ENCODE measurements at places on chromosomes 4 and X. TPM values are rescaled to one million over a fixed set of nuclear protein-coding genes. Genes with fewer than 3 reads are reported as not detected.

DNA sequence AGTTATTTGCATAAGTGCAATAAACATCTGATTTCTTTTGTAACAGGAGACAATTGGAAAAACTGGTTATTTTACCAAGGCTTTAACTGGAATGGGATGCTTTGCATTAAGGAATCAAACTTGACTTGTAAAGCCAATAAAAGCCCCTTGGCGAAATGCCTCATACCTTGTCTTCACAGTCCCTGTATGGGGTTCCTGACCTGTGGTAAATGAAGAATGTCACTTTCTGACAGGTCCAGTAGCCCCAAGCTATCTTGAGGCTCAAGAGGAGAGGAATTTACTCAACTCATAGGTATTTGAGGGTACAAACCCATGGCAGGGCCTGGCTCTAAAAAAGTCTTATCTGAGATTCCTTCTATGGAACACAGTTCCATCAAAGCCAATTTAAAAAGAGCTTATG, 78.0 kb downstream of the ACOX3 start:
- H3K4me3 ChIP-seq: no peak overlapping the region
- no peaks in the 10 kb centered on the region for H3K36me3 ChIP-seq
- no peak for DNase-seq
- no peak overlapping the region for H3K27ac ChIP-seq
- no peaks in the 10 kb centered on the region for H3K27me3 ChIP-seq

DNA sequence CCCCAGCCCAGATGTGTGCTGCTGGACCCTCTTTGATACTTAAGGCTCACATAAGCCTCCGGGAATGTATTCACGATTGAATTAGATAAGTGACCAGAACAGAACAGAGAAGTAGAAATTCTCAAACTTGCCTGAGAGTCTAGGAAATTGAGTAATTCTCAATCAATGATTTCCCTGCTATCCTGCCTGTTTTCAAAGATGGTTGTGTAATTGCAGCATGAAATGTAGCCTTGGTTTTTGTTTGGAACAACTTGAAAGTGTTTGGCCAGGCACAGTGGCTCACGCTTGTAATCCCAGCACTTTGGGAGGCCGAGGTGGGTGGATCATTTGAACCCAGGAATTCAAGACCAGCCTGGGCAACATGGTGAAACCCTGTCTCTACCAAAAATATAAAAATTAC, 41.2 kb downstream of the TNIP2 start:
- H3K36me3 ChIP-seq: peaks cover 53% of the 10 kb centered on the region
- H3K27me3 ChIP-seq: no peaks in the 10 kb centered on the region
- no peak for DNase-seq
- peaks cover 11% of the 10 kb centered on the region for H3K4me1 ChIP-seq

- no peak overlapping the region for H3K27ac ChIP-seq
- H3K4me3 ChIP-seq: no peak overlapping the region
- no peak for DNase-seq
- H3K4me1 ChIP-seq: no peaks in the 10 kb centered on the region
- H3K36me3 ChIP-seq: no peaks in the 10 kb centered on the region
Observed at GRCh38 chr4:15902746-15903145, 35.8 kb downstream of the FGFBP1 start.

- no peak for DNase-seq
- no peak overlapping the region for H3K27ac ChIP-seq
- H3K27me3 ChIP-seq: no peaks in the 10 kb centered on the region
- H3K4me1 ChIP-seq: peaks cover 18% of the 10 kb centered on the region
- H3K36me3 ChIP-seq: no peaks in the 10 kb centered on the region
- no peak overlapping the region for H3K4me3 ChIP-seq
Observed at GRCh38 chr4:122908223-122908622, 14.2 kb downstream of the NUDT6 start.

DNA sequence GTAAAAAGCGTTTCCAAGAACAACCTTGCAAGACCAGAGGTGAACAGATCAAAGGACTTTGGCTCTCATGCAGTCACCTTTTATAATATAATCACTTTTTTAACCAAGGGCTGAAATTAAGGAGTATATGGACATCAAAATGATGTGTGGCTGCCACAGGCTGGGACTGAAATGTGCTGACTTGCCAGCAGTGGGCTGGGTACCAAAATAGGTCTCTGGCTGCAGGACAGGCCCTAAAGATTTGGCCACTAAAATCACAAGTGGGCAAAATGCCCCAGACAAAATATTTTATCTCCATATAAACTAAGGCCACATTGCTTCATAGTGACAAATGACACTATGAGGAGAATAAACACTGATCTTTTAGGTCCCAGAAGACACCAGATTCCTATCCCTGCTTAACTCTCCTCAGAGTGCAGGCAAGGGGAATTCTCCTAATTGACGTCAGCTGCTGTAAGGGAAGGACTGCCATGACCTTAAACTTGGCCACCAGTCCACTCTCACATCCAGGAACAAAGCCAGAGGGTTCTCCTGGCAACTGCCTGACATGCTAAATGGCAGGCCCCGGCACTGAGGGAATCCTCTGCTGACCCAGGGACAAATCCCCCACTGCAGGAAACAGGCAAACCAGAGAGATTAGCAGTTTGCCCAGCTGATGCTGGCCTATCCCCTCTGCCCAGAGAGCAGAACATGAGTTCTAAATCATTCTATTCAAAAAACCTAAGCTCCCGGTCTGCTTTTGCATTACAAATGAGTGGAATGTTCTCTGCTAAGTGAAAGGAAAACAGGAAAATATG, 155.8 kb downstream of the PPP3CA start:
- DNase-seq: no peak
- H3K36me3 ChIP-seq: no peaks in the 10 kb centered on the region
- no peak overlapping the region for H3K4me3 ChIP-seq
- H3K27ac ChIP-seq: peak overlapping the region; percentile 11
- peaks cover 45% of the 10 kb centered on the region for H3K4me1 ChIP-seq

- no peaks in the 10 kb centered on the region for H3K4me1 ChIP-seq
- no peaks in the 10 kb centered on the region for H3K36me3 ChIP-seq
- no peaks in the 10 kb centered on the region for H3K27me3 ChIP-seq
- no peak overlapping the region for H3K27ac ChIP-seq
Observed at GRCh38 chr4:75470738-75471137, 43.5 kb downstream of the RCHY1 start.

Gene MTMR8
- total RNA-seq: 0.14 TPM

- H3K27ac ChIP-seq: no peak overlapping the region
- no peaks in the 10 kb centered on the region for H3K27me3 ChIP-seq
- H3K4me3 ChIP-seq: no peak overlapping the region
- no peaks in the 10 kb centered on the region for H3K36me3 ChIP-seq
Observed at GRCh38 chr4:105520819-105521790, 31.3 kb upstream of the ARHGEF38 start.

GRCh38 chr4:88297212-88297516, 12.8 kb upstream of the PPM1K start:
- no peak for DNase-seq
- no peak overlapping the region for H3K4me3 ChIP-seq
- no peaks in the 10 kb centered on the region for H3K36me3 ChIP-seq
- H3K27ac ChIP-seq: no peak overlapping the region
- H3K27me3 ChIP-seq: peaks cover 18% of the 10 kb centered on the region

Gene CT45A3
- total RNA-seq: not detected

DNA sequence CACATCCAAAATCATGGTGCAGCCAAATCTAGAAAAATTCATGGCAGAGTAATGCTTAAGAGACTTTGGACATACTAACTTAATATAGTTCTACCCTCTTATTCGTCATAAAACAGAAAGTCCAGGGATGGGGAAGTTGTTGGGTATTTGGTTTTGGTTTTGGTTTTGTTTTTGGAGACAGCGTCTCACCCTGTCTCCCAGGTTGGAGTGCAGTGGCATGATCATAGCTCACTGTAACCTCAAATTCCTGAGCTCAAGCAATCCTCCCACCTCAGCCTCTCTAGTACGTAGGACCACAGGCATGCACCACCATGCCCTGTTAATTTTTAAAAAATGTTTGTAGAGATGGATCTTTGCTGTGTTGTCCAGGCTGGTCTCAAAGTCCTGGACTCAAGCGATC, 271.8 kb upstream of the TENM3 start:
- no peak for DNase-seq
- H3K36me3 ChIP-seq: no peaks in the 10 kb centered on the region

- no peaks in the 10 kb centered on the region for H3K4me1 ChIP-seq
- no peak overlapping the region for H3K27ac ChIP-seq
- H3K36me3 ChIP-seq: no peaks in the 10 kb centered on the region
- no peak overlapping the region for H3K4me3 ChIP-seq
Observed at GRCh38 chr4:19375931-19376330, 875.8 kb upstream of the SLIT2 start.

Gene NHSL2
- not detected for total RNA-seq

DNA sequence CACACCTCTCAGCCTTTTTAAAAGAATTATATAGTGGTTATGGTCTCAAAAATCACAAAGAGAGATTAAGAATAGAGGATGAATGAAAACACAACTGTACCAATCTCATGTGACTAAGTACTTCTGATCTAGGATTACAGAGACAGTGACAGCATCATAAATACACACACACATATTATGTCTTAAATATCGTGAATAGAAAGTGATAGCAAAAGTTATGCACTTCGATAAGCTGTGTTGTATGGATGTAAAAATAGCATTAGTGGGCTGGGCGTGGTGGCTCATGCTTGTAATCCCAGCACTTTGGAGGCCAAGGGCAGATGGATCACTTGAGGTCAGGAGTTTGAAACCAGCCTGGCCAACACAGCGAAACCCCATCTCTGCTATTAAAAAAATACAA, 25.0 kb downstream of the GYPA start:
- no peaks in the 10 kb centered on the region for H3K4me1 ChIP-seq
- no peak overlapping the region for H3K27ac ChIP-seq
- H3K36me3 ChIP-seq: no peaks in the 10 kb centered on the region
- no peak overlapping the region for H3K4me3 ChIP-seq
- no peak for DNase-seq

DNA sequence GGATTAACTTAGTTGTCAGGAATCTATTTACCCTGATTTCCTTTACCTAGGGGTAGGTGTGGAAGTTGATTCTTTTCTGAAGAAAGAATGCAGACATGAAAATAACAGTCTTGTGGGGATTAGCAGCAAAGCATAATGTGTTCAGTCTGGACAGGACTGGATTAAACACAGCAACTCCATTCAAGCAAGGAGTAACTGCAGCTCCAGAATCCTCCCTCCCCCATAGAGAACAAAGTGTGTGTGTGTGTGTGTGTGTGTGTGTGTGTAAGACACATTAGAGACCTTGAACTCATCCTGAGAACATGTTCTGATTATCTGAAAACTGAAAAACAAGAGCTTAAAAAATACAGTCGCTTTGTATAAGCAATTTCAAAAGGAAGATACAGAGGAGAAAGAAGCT, 9.3 kb downstream of the C4orf54 start:
- no peak overlapping the region for H3K4me3 ChIP-seq
- no peaks in the 10 kb centered on the region for H3K27me3 ChIP-seq
- H3K4me1 ChIP-seq: no peaks in the 10 kb centered on the region
- no peaks in the 10 kb centered on the region for H3K36me3 ChIP-seq
- H3K27ac ChIP-seq: no peak overlapping the region

Gene HMX1
- not detected for total RNA-seq

GRCh38 chrX:119669424-119670037, 23.4 kb downstream of the SEPTIN6 start:
- peak overlapping the region; percentile 52 for H3K27ac ChIP-seq
- H3K4me1 ChIP-seq: peaks cover 35% of the 10 kb centered on the region
- peak; percentile 80 for DNase-seq
- no peak overlapping the region for H3K4me3 ChIP-seq
- H3K36me3 ChIP-seq: 0 out of 3 replicates have a peak, but pooled peaks cover 7% of the 10 kb centered on the region

DNA sequence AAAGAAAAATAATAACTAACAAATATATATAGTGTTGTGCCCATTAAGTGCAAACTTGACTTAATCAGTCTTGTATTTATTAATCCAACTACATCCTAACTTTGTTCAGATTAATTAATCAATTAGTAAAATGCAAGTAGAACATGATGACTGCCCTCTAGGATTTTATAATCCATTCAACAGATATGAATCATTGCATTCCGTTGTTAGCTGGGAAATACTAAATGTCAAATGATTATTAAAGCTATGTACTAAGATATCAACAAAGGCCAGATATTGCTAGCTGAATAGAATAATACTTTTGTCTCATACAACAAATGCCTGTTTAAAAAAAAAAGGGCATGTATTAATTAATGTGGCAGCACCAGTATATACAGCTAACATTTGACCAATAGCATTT, 1366.3 kb downstream of the STIM2 start:
- no peak overlapping the region for H3K4me3 ChIP-seq
- H3K4me1 ChIP-seq: no peaks in the 10 kb centered on the region
- H3K27me3 ChIP-seq: no peaks in the 10 kb centered on the region
- H3K27ac ChIP-seq: no peak overlapping the region
- no peaks in the 10 kb centered on the region for H3K36me3 ChIP-seq
- no peak for DNase-seq

GRCh38 chr4:76233967-76234678, 17.4 kb upstream of the FAM47E start:
- no peak for DNase-seq
- no peak overlapping the region for H3K27ac ChIP-seq
- no peaks in the 10 kb centered on the region for H3K36me3 ChIP-seq
- H3K27me3 ChIP-seq: no peaks in the 10 kb centered on the region

GRCh38 chrX:124388562-124388961, 42.2 kb downstream of the SH2D1A start:
- H3K27ac ChIP-seq: no peak overlapping the region
- no peaks in the 10 kb centered on the region for H3K27me3 ChIP-seq
- no peaks in the 10 kb centered on the region for H3K4me1 ChIP-seq

- H3K4me3 ChIP-seq: no peak overlapping the region
- no peaks in the 10 kb centered on the region for H3K27me3 ChIP-seq
- no peak for DNase-seq
Observed at GRCh38 chr4:53055274-53055673, 193.2 kb downstream of the RASL11B start.

DNA sequence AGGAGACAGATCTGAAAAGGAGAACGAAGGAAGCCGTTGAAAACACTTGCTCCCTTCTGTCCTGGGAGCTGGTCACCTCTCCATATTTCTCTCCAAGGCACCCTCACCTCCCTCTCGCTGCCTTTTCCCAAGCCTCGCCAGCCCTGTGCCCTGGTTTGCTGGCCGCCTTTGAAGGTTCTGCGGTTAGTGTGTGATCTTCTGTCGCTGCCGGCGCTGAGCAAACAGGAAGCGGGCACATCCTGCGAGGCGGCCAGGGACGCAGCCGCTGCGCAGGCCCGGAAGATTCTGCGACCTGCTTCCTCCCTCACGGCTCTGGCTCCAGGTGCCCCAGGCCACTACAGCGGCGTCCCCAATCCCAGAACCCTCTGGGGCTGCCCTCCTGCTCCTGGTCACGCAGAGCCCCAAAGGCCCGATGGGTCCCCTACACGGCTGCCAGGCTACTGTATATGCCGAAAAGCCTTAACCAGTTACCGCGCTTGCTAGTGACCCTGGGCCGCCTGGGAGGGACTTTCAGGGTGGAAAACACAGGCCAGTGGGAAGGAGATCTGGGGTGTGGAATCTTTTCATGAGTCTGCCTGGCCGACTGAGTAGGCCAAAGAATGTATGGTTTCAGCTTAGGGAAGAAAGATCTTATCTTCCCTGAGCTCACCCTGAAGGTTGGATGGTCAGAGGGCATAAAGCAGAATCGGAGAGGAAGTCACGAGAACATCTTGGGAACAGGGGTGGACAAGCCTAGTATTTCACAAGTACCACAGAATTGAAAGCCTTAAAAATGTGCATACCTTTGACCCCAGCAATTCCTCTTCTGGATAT, 2.3 kb upstream of the SASH3 start:
- peaks cover 49% of the 10 kb centered on the region for H3K4me1 ChIP-seq
- peak; percentile 19 for DNase-seq
- H3K36me3 ChIP-seq: no peaks in the 10 kb centered on the region
- H3K27me3 ChIP-seq: no peaks in the 10 kb centered on the region
- peak overlapping the region; percentile 51 for H3K27ac ChIP-seq
- no peak overlapping the region for H3K4me3 ChIP-seq

GRCh38 chrX:40644176-40644575, 3.2 kb downstream of the CXorf38 start:
- H3K27ac ChIP-seq: no peak overlapping the region
- H3K4me3 ChIP-seq: no peak overlapping the region

Gene FAM149A
- not detected for total RNA-seq

Gene RAB41
- not detected for total RNA-seq

Measured in HepG2 (cell line).